ENCODE measurements at places on chromosomes 13 and 19.

GRCh38 chr13:110125157-110125556 lies 181.8 kb downstream of the COL4A1 start:
- DNase-seq = no peak

- DNase-seq = no peak
These were observed 36.5 kb upstream of the TSHZ3 start for GRCh38 chr19:31385744-31386143.

DNA sequence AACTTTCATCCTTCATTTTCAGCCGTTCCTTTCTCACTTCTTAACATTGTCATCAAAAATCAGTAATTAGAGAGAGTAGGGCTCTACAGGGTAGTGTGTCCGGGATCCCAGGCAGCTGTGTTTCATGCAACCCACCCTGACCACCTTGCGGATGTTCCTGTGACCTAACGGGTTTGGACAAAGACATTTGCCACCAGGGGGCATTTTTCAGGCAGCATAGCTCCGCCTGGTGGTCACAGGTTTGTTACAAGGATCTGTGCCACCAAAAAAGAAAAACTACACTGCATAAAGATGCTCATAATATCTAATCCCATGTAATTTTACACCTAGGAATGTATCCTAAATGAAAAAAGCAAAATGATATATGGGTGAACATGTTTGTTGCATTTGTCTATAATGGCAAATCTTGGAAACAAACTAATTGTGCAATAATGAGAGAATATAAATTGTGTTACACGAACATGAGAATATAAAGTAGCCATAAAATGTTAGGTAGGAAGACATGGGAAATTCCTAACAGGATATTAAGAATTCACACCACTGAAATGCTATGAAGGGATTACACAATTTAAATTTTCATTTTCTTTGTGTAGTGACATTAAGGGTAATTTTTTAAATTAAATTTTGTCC lies 123.0 kb downstream of the SLC7A1 start:
- no peak for DNase-seq

DNA sequence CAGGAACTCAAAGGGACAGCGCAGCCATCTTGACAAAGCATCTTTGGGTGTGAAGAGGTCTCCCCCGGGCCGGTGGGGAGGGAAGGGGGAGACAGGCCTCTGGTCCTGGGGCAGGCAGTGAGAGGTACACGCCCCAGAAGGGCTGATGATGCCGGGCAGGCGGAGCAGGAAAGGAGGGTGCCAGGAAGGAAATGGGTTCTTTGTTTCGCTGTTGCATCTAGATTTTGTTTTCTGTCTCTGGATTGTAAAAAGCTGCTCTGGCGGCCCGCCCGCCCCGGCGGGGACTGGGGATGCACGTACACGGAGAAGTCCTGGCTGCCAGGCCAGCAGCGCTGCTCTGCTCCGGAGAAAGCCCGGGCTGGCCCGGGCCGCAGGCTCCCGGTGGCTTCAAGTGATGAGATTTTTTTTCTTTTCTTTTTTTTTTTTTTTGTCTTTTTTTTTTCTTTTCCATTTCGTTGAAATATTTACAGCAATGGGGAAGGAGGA lies 13.2 kb upstream of the ASF1B start:
- no peak for DNase-seq

- DNase-seq = no peak
These were observed at the start of gene C5AR1 for GRCh38 chr19:47309608-47310007. Gene C5AR1, plus strand, starts transcription at chr19:47309861. Its CDS starts 35 bp downstream, at chr19:47309896.

DNA sequence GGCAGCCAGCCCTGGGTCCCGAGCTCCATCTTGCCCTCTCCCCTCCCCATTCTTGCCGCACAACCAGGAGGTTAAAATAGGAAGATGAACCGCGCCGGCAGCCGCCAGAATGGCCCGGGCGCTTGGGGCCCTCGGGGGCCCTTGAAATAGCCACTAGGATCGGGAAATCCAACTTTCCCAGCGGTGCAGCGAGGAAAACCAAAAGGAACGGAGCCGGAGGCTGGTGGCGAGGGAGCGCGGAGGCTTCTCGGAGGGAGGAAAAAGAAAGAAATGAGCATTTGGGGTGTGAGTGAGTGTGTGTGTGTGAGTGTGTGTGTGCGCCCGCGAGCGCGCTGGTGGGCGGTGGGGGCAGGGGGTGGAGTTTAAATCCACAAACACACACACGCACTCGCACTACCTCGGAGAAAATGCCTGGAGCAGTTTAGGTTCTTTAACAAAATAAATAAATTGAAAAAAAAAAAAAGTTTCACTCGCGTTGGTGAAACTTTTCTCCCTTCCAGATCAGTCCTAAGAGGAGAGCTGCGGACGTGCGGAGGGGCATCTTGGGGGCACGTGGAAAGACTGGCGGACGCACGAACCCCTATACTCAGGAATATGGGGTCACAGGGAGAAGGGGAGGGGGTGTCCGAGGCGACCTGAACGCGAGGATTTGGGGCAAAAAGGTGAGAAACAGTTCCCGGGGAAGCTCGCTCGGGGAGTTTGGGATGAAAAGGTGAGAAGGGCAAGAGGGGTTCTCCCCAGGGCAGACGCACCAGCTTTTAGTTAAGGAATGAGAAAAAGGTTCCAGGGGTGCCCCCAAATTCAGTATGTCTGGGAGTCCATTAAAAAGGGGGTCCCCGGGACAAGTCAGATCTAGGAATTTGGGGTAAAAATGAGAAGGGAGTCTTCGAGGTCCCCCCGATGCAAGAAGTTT lies 1.3 kb downstream of the RFX2 start:
- DNase-seq = no peak

GRCh38 chr19:37932985-37933936 lies 26.3 kb downstream of the SIPA1L3 start:
- peak; percentile 76 for DNase-seq

DNA sequence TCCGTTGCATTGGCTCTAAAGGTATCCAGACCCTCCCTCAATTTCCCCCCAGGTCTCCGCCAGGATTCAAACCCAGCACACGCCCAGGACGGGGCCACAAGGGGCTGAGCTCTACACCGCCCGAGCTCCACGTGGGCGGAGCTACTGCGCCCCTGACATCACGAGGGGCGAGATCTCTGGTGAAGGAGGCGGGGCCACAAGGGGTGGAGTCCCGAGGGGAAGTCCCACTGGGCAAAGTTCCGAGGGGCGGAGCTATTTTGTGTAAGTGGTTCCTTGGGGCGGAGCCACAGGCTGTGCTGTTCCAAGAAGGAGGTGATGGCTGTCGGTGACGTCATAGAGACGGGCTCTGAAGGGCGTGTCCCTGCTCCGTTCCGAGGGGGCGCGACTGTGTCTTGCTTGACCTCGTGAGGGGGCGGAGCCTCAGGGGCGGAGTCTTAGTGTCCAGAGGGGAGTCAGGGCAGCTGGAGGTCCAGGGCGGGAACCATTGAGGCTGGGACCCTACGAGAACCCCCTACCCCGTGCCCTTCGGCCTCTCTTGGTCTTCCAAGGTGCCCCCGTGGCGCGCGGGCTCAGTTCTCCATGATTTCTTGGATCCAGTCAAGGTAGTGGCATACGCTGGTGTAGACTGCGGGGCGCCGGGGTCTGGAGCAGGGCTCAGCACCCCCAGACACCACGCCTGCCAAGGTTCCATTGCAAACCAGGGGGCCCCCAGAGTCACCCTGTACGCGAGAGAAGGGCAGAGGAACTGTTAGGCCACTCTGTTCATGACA lies 1.3 kb upstream of the KLK8 start:
- DNase-seq = peak; percentile 88

DNA sequence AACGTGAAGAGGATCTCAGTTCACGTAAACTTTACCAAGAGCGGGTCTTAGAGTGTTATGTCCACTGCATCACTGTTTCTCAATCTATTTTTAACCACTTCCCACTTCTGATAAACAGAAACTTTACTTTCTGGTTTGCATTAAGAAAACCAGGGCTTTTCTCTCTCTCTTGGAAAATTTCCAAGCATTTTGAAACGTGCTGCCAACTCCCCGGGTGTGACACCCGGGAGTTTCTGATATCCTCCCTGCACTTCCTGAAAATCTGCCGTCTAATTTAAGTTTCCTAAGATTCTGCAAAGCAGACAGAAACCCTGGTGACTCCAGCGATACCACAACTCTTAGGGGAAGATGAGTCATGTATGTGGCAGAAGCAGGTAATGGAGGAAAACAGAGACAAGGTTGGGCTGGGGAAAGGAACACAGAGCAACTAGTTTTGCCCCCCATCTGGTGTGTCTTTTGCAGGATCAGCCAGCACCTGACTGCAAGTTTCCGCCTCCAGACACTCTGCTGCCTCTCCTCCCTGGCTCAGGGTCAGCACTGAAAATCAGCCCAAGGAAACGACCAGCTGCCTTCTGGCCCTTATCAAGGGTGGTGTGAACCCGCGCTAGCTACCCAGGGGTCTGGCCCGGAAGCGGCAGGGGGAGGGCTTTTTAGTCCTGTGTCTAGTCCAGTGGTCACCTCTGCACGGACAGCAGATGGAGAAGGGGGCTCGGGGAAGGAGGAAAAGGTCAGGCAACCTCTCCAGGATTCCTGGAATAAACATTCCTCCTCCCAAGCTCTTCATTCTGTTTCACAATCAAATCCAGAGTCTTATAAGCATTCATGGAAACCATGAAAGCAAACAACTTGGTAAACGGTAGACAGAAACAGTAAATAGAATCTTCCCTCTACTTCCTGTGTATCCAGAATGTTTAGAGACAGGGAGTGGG lies 11.3 kb upstream of the FFAR2 start:
- DNase-seq = no peak

DNA sequence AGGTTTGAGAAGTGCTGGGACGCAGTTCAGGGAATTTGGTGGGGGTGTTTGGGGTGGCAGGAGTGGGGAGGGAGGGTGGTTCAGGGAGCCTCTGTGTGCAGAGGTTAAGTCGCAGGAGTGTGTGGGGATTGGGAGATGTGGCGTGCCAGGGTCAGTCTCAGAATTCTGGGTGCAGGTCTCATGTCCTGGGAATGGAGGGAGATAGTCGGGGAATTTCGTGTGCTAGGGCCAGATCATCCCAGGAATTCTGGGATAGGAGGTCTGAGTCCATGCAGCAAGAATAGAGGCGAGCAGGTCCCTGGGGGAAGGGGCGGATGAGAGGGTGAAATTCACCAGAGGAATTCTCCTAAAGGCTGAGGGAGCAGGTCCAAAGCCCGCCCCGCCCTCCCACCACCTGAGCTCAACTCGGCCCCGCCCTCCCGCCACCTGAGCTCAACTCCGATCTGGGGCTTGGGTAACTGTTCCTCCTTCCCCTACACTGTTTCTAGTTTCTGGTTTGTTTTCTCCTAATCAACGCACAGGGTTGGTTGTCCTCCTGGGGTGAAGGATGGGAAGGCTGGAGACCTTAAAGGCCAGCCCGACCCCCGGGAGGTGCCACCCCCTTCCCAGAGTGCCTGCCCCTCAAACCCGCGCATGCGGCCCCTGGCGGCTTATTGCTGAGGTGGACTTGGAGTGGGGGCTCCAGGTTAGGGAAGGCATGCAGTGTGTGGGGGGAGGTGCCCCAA lies 15.2 kb downstream of the KCNC3 start:
- no peak for DNase-seq

DNA sequence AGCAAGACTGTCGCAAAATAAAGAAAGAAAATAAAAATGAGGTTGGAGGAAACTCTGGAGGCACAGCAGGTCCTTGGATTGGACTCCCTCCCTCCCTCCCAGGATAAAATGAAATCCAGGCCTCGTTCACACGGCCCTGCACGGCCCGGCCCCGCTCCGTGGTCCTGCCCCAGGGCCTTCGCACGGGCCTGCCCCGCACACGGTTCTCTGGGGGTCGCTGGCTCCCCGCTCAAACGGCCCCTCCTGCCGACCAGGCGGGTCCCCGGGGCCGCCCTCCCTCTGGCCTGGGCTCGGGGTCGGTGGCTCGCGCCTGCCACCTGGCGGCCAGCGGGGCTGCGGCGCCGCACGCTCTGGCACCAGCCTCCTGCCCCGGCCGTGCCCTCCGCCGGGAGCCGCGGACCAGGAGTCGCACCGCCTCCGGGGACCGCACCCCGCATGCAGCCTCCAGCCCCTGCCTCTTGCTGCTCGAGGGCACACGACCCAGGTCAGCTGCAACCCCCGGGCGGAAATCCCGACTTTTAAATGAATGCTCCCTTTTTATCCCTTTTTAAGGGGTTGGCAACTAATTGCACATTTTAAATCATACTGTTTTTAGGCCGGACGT lies 1.5 kb upstream of the WDR18 start:
- peak; percentile 56 for DNase-seq

- no peak for DNase-seq
These were observed at the start of gene KLC3 for GRCh38 chr19:45340232-45340898. Gene KLC3, plus strand, starts transcription at chr19:45340750. Its CDS starts 4,792 bp downstream, at chr19:45345542.

DNA sequence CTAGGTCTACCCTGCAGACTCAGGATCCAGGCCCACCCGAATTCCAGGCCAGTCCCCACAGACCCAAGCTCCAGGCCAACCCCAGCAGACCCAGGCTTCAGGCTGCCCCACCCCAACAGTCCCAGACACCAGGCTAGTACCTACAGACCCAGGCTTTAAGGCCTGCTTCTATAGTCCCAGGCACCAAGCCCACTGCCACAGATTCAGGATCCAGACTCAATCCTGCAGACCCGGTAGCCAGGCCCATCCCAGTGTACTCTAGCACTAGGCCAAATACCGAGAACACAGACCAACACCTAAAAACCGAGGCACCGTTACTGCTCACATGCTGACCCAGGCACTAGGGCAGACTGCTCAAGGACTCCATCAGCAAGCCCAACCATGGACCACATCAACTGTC lies 862.3 kb downstream of the UQCRFS1 start:
- DNase-seq = no peak

GRCh38 chr19:39438270-39438934 lies 2.7 kb upstream of the RPS16 start:
- DNase-seq = no peak

GRCh38 chr13:93499991-93500390 lies 273.4 kb downstream of the GPC6 start:
- no peak for DNase-seq

All from RWPE2 (cell line).